HepG2 (cell line): ENCODE measurements at places on chromosomes 6 and 20.

DNA sequence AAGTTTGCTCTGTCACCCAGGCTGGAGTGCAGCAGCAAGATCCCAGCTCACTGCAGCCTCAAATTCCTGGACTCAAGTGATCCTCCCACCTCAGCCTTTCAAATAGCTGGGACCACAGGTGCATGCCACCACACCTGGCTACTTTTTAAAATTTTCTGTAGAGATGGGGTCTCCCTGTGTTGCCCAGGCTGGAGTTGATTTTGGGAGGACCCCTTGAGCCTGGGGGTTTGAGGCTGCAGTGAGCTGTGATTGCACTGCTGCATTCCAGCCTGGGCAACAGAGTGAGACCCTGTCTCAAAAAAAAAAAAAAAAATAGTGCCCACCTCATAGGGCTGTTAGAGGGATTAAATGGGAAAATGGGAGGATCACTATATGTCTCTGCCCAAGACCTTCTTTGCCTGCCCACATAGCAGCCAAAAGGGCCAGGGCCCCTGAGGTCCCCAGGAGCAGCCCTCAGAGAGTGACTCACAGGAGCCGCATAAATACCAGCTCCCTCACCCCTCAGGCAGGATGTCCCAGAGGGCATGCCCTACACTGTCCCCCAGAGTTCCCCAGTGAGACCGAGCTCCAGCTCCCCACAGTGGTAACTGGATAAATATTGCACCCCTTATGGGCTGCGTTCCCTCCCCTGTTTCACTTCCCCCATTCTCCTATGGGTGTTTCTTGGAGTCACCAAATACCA, 11.7 kb upstream of the MDGA1 start:
- DNase-seq: no peak

DNA sequence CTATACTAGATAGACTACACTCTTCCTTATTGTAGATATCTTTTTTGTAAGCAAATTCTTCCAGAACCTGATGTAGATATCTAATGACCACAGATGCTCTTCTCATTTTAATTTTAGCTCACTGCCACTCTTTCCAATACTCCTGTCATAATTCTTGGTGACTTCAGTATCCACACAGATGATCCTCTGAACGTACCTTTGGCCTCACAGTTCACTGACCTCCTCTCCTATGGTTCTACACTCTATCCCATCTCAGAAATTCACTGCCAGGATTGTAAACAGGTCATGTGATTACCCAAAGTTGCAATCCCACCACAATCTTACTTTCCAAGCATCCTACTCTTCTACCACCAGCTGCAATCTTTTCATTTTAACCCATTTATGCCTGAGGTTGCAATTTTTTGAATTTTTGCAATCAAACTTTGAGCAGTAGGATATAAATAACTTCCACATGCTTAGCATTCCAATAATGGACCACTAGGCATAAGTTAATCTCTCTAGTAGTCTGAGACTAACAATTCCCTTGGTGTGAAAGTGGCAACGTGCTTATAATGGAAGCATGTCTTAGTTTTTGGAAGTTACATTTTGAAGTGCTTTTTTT, 31.2 kb downstream of the ESF1 start:
- DNase-seq: no peak

DNA sequence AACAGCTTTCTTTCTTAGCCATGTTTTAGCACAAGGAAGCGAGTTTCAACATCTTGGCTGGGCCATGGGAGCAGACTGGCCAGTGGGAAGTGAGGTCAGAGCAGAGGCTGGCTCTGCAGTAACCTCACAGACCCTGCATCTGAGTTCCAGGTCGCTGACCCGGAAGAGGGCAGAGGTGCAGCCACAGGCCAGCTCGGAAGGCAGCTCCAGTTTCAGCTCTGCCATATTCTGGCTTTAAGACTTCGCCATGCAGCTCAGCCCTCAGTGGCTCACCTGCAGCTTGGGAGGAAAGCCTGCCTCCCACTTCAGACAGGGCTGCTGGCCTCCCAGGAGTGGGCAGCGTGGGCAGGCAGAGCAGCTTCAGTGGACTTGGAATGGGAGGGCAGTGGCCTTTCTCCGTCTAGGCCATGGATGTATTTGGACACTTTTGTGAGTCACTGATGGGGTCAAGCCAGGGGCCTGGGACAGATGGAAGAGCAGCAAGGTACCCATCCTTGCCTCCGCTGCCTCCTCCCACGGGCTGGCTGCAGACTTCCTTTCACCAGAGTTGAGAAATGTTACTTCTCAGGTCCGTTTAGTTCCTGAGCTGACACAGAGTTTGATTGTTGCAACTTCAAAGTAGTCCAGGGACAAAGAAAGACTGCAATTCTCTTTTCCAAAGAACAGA, 18.5 kb downstream of the CST8 start:
- DNase-seq: no peak

- DNase-seq: no peak
Measured at GRCh38 chr6:3754776-3755175, 3.3 kb upstream of the PXDC1 start.

DNA sequence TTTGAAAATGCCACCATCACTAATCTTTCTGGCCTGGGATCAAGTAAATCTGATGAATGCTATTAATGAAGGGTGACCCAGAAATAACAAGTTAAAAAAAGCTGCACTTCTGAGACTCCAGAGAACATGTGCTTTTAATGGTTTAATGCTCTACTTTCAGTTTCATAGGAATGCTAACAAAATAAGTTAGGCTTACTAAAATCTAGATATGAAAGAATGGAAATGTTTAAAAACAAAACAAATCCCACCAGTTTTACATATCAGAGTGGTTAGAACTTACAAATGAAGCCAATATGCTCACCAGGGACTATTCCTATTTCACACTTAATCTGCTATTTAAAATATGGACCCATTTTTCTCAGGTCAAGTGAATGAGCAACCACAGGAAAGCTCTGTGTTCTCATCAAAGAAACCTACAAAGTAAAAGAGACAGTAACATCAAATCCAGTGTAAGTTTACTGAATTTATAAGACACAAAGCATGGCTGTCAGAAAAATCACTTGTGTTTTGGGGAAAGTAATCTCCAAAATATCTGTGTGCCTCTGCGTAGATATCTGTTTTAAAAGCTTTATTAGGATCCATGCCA, 40.3 kb downstream of the FYN start:
- no peak for DNase-seq

DNA sequence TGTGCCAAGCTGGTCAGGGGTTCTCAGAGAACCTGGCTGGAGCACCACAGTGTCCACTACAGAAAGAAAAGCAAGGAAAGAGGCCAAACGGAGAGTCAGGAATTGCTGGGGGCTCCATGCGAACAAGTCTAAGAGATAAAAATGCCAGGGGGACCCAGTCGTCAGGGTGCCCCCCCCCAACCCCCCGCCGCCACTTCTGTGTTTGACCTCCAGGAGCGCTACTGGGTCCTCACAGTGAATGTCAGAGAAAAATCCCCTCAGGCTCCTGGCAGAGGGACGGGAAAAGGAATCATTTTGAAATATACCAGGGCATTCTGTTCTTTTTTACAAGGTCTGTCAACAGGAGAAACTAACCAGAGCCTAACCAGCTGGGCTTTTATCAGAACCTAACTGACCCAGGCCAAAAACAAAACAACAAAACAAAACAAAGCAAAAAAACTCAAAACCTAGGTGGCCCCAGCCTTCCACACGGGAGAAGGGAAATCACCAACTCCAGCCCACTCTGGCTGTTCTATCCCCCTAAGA, 17.9 kb upstream of the NELFCD start:
- no peak for DNase-seq

DNA sequence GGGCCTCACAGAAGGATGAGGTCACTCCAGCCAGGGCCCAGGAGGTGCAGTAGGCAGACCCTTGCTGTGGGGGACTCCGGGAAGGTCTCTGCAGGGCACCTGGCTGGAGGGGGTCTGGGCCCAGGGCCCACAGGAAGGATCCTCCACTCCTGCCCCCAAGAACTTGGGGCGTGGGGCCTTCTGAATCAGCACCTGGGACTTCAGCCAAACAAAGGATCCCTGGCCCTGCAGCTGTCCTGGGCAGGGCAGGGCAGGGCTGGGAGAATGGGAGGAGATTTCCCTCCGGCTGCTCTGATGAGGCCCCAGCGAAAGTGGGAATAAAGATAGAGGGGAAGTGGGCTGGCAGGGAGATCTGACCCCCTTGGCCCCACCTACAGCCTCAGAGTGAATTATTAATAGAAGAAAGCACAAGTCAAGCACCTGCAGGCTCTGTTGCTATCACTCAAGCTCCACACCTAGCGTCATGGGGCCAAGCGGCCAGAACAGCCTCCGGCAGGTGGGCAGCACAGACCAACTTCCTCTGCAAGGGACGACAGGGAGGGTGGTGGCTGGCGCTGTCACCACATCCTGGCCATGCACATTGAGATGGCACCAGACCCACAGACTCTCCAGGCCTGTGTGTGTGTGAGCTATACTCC, 61.6 kb upstream of the MRPS10 start:
- no peak for DNase-seq

GRCh38 chr6:72002415-72002814, 116.1 kb downstream of the RIMS1 start:
- no peak for DNase-seq

DNA sequence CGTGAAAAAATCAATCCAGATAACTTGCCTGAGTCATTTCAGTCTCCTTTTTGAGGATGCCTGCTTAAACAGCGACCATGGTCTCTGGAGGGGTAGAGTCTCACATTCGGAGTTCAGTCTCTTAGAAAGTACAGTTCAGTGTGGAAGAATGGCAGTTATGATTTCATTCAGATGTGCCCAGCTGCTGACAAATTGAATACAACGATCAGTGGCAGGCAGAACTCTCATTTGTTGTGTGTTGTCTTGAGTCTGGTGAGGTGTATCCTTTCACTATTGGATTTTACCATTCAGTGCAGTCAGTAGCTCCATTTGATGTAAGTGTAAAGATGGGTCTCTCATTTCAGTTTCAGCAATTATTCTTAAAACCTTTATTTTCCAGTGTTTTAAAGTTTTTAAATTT, 639 bp upstream of the TULP4 start:
- DNase-seq: no peak

DNA sequence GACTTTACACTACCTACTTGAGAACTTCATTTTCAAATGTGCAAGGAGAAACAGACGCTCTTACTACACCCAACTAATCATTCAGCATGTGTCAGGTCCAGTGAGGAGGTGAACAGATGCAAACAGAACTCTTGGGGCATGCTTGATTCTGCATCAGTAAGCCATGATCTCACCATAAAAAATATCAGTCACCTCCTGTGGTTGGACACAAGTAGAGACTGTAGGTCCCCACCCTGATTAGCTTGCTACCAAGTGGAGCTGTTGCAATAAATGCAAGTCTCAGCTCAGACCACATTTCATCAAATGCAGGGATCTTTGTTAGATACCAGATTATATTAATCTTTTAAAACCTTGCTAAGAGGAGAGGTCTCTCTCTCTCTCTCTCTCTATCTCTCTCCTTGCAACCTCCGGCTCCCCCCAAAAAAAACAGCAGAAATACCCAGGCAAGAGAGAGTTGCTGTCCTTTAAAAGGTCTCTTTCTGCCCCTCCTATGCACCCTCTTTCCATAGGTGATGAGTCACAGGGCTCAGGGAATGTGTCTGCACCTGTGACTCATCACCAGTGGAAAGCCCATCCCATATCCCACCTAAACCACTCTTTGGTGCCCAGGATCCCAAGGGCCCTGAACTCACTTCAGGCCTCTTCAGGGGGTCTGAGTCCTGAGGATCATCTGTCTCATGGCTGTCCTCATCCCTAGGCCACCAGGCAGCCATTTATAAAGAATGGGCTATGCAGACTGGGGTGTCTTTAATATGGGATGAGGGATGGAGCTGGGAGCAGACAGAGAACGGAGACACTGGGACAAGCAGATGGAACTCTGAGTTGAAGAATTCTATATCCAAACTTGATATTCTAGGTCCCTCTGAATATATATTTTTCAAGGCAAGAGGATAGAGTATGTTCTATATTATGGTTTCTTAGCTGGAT, 154.5 kb downstream of the QRSL1 start:
- DNase-seq: no peak

- DNase-seq: no peak
Measured at GRCh38 chr20:46900086-46900485, 5.4 kb downstream of the EYA2 start.

DNA sequence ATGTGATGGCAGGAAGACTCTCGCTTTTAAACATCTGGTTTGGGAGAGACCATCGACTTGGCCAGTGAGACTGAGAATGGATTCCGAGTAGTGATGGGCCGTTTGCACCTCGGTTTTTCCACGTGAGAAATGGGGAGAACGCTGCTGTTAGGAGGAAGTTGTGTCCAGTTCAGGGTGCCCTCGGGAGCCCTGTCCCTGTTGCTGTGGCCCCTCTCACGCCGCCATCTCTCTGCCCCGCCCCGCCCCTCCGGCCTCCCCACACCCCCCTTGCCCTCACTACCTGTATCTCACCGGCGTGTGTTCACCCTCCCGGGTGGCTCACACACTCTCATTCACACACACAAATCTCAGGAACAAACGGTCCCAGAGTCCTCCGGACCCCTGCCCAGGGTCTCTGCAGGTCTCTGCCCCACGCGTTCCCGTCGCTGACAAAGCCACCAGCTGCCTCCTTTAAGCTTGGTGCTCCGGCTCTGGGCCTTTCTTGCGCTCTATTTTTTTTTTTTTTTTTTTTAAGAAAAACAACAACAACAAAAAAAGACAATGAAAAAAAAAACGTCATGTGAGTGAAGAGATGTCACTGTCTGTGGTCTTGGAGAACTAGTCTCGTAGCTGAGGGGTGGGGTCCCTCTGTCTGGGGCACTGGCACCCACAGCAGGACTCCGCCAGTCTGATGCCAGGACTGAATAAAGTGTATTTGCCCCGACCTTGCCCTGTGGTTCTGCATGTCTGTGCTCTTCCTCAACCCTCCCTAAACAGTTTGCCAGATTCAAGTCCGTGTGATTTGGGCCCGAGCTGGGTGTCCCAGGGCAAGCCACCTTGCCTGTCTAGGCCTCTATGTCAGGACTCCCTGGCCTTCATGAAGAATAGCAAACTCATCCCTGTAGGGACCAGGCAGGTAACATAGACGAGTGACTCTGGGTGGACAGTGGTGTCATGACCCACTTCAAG, 2.9 kb downstream of the SOX12 start:
- DNase-seq: no peak

DNA sequence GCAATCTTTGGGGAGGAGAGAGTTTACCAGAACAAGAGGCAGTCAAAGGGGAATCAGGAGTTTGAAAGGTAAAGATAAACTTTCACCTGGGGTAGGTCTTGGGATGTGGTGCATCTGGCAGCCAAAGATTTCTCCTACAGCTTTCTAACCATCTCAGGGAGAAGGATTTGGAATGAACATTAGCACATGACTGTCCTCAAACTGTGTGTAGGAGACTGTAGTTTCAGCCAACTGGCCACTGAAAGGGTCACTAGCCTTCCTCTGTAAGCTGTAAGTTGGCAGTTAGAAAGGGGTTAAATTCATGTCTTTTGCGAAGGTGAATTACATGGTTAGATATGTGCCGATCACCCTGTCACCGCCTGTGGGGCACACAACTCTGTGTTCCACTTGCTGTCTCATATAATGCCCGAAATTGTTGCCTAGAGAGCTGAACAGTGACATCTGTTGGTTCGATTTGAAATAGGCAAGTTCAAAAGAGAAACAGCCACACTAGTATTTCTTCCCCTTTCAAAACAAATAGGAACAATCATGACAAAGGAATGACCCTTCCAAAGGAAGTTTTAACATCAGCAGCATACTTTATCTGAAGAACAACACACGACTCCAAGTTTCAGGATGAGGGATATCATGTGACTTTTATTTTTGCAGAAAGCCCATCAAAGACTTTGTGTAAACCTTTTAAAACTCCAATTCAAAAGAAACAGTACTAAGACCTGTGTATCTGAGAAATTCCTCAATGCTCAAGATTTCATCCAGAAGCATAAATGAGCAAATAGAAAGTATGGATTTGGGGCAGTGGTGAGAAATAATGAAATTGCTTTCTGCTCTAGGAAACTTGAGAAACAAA, 1.1 kb upstream of the OPN5 start:
- peak; percentile 62 for DNase-seq

GRCh38 chr20:61436283-61436666, 184.2 kb downstream of the CDH4 start:
- DNase-seq: no peak
